ENCODE measurements at places on chromosomes 2 and 18. TPM values are rescaled to one million over a fixed set of nuclear protein-coding genes. Genes with fewer than 3 reads are reported as not detected.

Gene LOXHD1
- not detected for total RNA-seq

Gene NEUROD1
- not detected for total RNA-seq

Gene CFC1
- total RNA-seq = not detected

Gene USP14
- total RNA-seq = 19.3 TPM

Gene KCNJ13
- total RNA-seq = not detected

Gene KLHL14
- total RNA-seq = not detected

Gene CTAGE1
- total RNA-seq = not detected

Gene TYMS
- total RNA-seq = 1.1 TPM

Gene THSD7B
- not detected for total RNA-seq

Gene SERPINB3
- not detected for total RNA-seq

Gene MC5R
- not detected for total RNA-seq

Gene DCC
- 0.09 TPM for total RNA-seq

Gene CDK15
- 4.5 TPM for total RNA-seq

Gene TTC27
- total RNA-seq = 30.0 TPM

Gene GALR1
- total RNA-seq = not detected

Gene TNFAIP6
- total RNA-seq = 51.9 TPM

Gene ASTL
- not detected for total RNA-seq

Gene ONECUT2
- under 0.01 TPM for total RNA-seq

Gene CETN1
- total RNA-seq = not detected

Gene SRSF7
- total RNA-seq = 92.1 TPM

Gene ARID5A
- total RNA-seq = 7.8 TPM

Gene C2orf81
- 1.9 TPM for total RNA-seq

Gene NOL4
- not detected for total RNA-seq

Gene RAB17
- 0.54 TPM for total RNA-seq

Gene GKN1
- total RNA-seq = not detected

Gene GALNT5
- total RNA-seq = 11.4 TPM

Gene ANKRD30B
- total RNA-seq = 2.7 TPM

Gene RAD51AP2
- not detected for total RNA-seq

Gene PRSS56
- not detected for total RNA-seq

Gene METTL5
- 76.6 TPM for total RNA-seq

Gene SCN9A
- 14.0 TPM for total RNA-seq

Gene CXXC1
- 68.4 TPM for total RNA-seq

Gene NMUR1
- not detected for total RNA-seq

Gene C2orf66
- not detected for total RNA-seq

Gene ZSCAN30
- 22.6 TPM for total RNA-seq

Gene HOXD3
- total RNA-seq = not detected

Gene FEV
- not detected for total RNA-seq

Gene GALNT3
- 3.1 TPM for total RNA-seq

Gene POTEI
- not detected for total RNA-seq

Gene ABCB6
- total RNA-seq = 10.1 TPM

Gene TWIST2
- total RNA-seq = 15.8 TPM

Gene CCDC141
- 2.7 TPM for total RNA-seq

Gene ASB18
- not detected for total RNA-seq
